Midbrain (tissue), 1 donor: ENCODE measurements at places on chromosomes 2 and 18.

DNA sequence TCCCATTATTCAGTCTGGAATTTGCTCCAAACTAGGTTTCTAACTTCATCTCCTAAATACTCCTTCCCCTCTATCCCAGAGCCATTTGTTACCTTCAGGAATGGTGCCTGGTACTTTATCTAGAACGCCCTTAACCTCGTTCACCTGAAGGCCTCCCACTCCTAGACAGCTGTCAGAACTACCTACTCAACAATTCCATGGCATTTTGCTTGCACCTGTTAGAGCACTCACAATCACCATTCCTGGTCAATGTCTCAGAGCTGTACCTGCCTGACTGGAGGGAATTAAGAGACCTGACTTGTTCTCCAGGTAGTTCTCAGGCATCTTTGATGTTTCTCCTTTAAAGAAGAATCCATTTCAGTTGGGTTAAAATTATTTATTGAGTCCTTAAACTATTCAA, 88.9 kb downstream of the GAREM1 start:
- DNase-seq, result no peak

- no peak for DNase-seq
Measured at GRCh38 chr18:39455285-39455684, 1889.7 kb upstream of the CELF4 start.

DNA sequence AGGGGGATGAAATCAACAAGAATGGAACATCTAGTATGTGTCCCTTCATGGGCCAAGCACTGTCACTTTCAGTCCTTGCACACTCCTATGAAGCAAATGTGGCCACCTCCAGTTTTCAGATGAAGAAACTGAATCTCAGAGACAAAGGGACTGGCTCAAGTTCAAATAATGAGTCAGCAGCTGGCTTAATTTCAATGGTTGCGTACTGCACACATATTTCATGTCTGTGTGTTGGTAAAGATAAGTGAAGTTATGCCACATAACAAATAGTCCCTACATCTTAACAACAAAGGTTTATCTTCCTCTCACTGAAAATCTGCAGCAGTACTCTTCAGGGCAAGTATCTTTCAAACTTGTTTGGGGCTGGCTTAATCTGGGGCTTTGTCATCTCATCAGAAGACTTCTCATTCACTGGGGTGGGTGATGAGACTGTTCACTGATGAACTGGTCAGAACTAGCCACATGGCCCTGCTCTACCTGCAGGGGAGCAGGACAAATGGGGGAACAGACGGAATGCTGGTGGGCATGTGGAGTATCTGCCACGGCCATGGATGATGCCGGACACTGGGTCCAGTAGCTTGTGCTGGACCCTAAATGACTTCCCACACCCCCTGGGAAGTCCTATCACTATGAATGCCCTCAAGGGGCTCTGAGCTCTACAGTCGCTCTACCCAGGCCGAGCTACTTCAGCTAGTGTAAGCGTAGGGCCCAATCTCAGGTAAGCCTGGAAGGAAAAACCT, 263.2 kb downstream of the CYP26B1 start:
- no peak for DNase-seq

GRCh38 chr18:12445554-12445953, 37.8 kb downstream of the PRELID3A start:
- no peak for DNase-seq

- no peak for DNase-seq
Measured at GRCh38 chr2:233846387-233847247, 7.7 kb downstream of the HJURP start.

GRCh38 chr2:238569507-238570195, 142.9 kb downstream of the ASB1 start:
- DNase-seq, result no peak

GRCh38 chr2:60167089-60167488, 386.4 kb downstream of the BCL11A start:
- DNase-seq, result no peak

DNA sequence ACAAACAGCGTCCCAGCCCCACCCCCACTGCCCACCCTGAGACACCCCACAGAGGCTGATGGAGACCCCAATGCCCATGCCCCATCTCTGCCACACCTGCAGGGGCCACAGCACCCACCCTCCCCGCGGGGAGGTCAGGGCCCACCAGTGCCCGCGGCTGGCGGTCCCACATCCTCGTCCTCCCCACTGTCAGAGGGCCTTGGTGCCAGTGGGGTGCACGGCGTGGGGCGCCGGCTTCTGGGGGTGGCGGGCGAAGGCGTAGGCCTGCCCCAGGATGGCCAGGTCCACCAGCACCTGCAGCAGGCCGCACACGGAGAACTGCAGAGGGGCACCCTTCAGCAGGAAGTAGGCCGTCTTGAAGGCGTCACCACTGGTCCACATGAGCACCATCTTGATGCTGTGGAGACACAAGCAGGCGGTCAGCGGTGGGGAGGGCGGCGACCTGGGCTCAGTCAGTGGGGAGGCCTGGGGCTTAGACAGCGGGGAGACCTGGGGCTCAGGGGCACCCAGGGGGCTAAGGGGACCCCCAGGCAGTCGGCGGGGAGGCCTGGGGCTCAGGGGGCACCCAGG, 47.6 kb downstream of the SLC66A2 start:
- no peak for DNase-seq

DNA sequence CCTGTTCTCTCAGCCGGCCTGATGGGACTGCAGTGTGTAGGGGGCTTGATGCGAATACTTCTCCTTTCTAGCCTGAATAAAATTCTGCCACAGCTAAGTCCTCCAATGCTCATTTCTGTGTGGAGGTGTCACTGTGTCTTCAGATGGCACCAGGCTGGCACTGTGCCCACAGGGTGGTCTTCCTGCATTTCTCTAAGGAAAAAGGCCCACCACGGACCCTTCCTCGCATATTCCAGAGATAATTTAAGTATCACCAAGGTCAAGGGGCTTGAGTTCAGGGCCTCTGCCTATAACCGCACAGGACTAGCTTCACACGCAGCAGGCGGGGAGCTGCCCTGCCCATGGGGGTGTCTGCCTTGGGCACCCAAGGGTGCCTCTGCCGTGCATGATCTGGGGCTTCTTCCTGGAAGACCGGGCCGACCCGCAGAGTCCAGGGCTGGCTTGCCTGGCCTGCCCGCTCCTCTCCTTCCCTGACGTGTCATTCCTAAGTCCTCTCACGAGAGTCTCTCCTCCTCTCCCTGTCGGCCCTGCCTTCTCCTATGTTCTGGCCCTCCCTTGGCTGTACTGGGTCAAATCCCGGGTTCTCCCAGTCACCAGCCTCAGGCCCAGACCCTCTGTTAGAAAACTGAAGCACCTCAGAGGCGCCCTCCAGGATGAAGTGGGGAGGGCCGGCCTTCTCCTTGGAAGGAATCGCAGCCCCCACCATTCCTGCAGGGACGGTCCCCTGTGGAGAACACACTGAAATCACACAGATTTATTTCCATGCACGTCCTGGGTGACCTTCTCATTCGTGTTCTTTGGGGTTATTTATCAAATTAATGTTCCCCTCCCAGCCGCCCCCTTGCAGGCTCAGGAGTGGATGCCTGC, 48.9 kb upstream of the PXDN start:
- DNase-seq, result no peak

DNA sequence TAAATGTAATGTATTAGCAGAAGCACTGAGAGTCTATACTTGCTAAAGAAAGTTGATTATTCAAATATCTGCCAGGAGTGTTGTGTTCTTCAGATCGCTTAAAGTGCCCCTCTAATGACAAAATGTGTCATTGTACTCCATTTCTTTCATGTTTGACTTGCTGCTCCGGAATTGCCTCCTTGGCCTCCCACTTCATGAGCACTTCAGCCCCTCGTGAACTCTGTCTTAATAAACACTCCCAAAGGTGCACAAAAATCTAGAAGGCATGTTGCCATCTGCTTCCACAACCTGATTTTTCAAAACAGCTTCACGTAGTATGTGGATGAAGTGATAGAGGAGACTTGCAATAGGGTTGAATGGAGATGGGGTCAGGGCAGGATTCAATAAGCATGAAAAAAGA, 396.1 kb downstream of the TDRD15 start:
- no peak for DNase-seq

DNA sequence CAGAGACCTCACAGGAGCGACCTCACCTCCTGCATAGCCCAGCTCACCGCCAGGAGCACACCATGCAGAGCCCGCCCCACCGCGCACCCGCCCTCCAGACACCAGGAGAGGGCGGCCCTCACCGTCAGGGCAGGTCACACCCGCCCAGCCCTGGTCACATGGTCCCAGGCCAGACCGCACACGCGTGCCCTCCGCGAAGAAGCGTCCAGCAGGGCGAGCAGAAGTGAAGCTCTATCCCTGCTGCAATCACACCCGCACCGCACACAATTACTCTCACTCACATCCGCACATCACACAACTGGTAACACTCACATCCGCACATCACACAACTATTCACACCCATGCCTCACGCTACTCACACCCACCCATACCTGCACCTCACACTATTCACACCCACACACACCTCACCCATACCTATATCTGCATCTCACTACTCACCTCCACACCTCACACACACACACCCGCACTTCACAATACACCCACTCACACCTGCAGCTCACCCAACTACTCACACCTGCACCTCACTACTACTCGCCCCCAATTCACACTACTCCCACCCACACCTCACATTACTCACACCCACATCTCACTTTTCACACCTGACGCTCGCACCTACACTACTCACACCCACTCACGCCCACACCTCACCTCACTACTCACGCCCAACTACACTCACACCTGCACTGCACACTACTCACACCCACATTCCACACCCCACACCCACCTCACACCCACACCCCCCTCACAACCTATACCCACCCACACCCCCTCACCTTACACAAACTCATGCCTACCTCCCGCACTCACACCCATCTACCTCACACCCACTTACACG, 242.0 kb downstream of the HDAC4 start:
- no peak for DNase-seq

GRCh38 chr2:28333606-28334526, 58.8 kb upstream of the FOSL2 start:
- DNase-seq, result no peak

GRCh38 chr2:118971245-118972122, 29.5 kb downstream of the MARCO start:
- no peak for DNase-seq

DNA sequence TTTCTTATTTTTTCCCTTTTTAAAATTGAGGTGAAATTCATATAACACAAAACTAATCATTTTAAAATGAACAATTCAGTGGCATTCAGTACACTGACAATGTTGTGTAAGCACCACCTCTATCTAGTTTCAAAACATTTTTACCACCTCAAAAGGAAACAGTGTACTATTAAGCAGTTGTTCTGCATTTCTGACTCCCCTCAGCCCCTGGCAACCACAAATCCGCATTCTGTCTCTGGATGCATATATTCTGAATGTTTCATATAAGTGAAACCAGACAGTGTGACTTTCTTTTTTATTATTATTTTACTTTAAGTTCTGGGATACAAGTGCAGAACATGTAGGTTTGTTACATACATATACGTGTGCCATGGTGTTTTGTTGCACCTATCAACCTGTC, 19.2 kb upstream of the TANK start:
- no peak for DNase-seq

DNA sequence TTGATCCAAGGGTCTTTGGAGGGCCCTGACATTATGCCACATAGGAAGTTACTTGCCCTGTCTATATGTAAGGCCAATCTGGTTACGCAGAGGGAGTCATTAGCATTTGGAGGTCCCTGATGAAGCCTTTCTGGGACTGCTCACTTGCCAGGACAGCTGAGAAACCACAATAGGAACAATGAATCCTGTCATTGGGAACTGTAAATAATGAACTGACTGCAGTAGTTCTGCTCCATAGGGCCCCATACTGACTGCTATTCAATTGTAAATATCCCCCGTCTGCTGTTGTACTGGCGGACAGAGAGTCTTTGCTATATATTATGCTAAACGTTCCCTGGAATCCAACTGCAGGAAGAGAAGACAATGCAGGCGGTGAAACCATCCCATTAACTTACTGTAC, 149.4 kb upstream of the DCC start:
- DNase-seq, result no peak

- DNase-seq, result no peak
Measured at GRCh38 chr2:117714110-117714509, 100.4 kb upstream of the DDX18 start.

GRCh38 chr2:200199576-200200263, 106.8 kb upstream of the SPATS2L start:
- DNase-seq, result no peak

GRCh38 chr2:118371515-118371914, 283.2 kb downstream of the INSIG2 start:
- DNase-seq, result no peak

- DNase-seq, result no peak
Measured at GRCh38 chr2:184936761-184937160, 338.4 kb downstream of the ZNF804A start.

DNA sequence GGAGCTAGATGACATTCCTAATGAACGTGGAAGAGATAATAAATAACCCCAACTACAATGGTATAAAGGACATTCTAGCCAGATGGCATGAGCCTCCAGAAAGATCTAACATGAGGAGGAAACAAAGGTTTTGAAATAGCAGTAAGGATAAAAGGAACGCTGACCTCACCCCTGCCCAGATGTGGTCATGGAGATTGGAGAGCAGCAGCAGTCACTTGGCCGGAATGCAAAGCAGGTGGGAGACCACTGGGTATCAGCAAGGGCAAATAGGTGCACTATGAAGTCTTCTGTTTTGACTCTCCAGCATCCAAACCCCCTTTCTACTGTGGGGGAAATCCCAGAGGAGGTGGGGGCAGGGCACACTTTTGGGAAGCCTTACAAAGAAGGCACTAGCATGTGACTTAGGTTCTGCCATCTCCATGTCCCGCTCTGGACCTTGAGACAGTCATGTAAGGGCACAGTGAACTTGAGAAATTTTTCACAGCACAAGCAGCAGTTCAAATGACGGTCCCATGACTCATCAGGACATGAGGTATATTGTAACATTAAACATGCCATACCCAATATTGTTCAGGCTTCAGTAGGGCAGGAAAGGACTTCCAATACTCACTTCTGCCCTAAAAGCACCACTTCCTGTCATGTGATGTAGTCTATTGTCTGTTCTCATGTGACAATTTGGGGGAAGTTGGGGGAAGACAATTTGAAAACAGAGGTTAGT, 55.2 kb downstream of the METTL4 start:
- no peak for DNase-seq

GRCh38 chr2:96815326-96816126, 542 bp upstream of the CNNM3 start:
- DNase-seq, result peak; percentile 66

DNA sequence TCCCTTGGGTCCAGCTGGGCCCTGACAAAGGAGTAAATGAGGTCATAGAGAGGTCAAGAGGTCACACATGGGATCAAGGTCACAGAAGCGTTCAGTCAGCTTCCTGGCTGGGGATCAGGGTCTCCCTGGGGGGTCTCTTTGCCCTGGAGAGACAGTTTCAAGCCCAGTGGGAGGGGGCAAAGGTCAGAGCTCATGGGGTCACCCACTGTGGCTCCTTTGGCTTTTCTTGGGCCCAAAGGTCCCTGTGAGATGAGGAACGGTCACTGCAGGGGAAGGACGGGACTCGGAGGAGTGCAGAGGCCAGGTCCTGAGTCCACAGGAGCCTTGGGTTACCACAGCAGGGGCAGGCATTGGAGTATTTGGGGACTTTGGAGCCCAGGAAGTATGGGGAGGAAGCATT, 30.7 kb upstream of the ANKRD62 start:
- no peak for DNase-seq

- DNase-seq, result no peak
Measured at GRCh38 chr2:7725850-7726242, 808.6 kb downstream of the RNF144A start.

- no peak for DNase-seq
Measured at GRCh38 chr18:48923746-48924629, 26.8 kb downstream of the SMAD7 start.
